ENCODE measurements at places on chromosomes 5 and 9. TPM values are rescaled to one million over a fixed set of nuclear protein-coding genes. Genes with fewer than 3 reads are reported as not detected.
A peak's percentile ranks its signal among the peaks of the same experiment; 100 is the strongest.

DNA sequence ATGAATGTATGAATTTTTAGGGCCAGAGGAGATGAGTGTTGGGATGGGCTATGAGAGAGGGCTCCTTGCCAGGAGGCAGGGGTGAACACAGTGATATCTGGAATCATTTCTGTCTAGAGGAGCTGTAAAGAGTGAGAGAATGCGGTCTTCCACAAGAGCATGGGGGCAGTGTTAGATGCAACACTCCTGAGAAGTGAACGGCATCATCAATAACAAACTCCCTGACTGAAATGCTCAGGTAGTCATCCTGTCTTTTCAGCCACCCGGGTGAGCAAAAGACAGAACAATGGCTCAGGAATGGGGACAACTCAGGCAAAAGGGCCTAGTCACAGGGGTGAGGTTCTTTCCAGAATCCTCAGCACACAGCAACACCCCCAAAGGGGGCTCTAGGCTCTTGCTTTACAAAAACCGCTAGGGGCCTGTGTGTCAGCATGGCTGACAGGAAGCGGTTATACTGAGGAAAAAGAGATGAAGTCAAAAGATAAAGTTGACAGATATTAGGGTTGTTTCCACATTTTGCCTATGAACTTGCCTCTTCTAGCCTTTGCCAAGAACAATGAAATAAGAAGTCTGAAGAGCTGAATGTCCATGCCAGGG is 104.6 kb upstream of the LRRTM2 start:
- no peak for DNase-seq

- DNase-seq, result no peak
Measured at GRCh38 chr5:142239394-142240159, 85.2 kb downstream of the SPRY4 start.

- DNase-seq, result no peak
Measured at GRCh38 chr5:16508730-16509531, 43.3 kb upstream of the ZNF622 start.

DNA sequence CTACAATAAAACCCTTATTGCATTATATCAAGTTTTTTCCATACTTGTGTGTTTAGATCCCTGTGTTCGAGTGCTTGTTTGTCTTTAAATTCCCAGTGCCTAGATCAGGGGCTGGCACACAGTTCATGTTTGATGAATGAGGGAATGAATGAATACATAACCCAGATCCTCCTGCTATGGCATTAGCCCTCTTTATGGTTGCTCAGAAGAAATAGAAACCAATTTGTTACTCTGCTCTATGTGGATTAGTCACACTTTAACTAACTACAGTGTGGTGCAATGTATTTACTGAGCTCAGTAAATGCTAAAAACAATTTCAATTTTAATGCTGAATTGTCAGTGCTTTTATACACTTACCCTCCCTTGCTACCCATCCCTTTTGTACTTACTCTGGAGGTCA is 16.4 kb upstream of the GALNT10 start:
- DNase-seq, result no peak

DNA sequence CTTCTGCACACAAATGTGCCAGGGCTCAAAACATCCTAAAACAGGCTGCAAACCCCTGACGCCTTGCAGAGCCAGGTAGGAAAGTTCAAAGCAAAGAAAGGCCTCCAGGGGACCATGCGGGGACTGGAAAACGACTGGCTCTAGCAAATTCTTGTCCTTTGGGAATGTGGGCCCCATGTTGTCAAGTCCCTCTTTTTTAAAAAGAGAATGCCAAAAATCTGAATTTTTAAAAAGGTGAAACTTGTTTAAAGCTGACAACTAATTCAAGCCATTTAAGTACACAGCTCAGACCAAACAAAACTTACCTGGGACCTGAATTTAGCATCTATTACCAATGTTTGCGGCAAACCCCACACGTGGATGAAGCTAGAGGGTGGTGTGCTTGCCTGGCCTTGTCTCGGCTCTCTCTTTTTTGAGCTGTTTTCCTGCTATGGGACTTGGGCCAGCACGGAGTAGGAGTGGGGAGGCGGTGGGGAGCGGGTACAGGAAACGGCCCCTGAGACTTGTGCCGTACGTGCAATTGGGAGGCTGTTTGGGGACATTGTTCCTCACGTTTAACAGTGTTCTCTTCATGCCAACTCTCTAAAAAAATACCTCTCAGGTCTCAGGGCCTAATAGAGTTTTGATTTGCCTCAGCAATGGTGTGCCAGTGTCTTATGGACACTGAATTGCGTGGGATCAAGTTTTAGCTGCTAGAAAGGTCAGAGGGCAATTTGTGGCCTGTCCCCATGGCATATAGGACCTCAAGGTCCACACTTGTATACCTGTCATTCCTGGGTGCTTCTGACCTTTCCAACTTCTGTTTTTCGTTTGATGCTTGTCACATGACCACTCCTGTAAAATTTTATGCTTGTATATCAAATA is 15.1 kb upstream of the PHF19 start:
- no peak for DNase-seq

GRCh38 chr5:107467137-107467932 is 203.4 kb downstream of the EFNA5 start:
- DNase-seq, result peak; percentile 62

GRCh38 chr9:79692857-79693571 is 121.2 kb downstream of the TLE4 start:
- no peak for DNase-seq

GRCh38 chr5:114658194-114658593 is 296.3 kb downstream of the KCNN2 start:
- no peak for DNase-seq

- DNase-seq, result no peak
Measured at GRCh38 chr9:130372057-130372456, 72.7 kb upstream of the ASS1 start.

DNA sequence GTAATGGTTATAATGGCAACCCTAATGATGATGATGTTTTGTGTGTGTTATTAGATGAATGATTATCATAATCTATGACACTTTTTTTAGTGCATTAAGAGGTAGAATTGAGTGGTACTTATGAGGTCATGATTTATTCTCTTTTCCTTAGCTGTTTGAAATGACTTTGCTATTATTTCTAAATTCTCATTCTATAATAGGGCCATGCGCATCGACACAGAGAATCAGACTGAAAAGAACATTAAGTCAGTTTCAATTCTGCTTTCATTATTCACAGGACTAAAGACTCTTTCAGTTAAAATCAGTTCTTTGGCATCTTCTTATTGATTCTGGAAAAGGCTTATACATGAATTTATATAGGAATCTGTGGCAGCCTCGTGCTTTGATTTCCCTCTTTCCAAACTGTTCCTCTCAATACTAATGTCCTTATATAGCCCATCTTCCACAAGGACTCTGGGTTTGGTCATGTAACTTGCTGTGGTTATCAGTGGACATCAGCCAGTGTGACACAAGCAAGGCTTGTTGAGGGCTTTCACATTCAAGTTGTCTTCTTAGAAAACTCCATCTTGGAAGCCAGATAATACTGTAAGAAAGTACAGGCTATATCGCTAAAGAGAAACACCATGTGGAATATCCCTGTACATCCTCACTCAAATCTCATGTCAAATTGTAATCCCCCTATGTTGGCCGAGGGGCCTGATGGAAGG is 140.3 kb upstream of the CHD1 start:
- DNase-seq, result no peak

GRCh38 chr5:173891308-173892116 is 3.4 kb downstream of the CPEB4 start:
- DNase-seq, result no peak

DNA sequence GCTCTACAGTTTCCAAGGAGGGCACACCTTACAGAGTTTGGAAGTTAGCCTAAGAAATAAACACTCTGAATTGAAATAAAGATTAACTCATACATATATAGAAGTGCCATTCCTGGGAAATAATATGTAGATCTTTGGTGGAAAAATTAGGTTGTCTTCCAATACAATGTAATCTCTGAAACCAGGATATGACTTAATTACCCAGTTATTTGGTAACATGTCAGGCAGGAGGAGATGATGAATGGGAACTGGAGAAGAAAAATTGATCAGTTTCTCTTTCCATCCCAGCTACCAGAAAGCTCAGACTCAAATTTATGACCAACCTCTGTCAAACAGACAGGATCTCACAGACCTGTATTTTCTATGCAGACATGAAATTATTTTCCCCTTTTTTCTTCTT is 215.2 kb upstream of the SNX2 start:
- DNase-seq, result peak; percentile 39

DNA sequence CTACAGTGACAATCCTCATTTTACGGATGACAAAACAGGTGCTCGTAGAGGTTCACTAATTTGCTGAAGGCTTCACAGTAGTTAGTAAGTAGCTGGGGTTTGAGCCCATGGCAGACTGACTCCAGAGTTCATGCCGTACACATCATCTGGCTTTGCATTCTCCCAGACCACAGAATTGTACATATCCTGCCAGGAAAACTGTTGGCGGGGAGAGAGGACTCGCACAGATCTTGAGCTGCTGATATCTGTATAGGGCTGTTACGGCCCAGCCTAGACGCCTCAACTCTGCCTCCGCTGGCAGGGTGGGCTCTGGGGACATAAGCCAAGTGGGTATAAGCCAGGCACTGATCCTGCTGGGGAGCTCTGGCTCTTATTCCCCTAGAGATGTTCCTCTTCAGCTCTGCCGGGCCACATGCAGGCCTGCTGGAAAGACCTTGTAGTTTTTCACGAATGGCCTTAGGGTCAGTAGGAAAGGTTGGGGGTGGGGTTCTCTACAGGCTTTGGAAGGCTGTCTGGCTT is 16.3 kb downstream of the LARP1 start:
- DNase-seq, result no peak

DNA sequence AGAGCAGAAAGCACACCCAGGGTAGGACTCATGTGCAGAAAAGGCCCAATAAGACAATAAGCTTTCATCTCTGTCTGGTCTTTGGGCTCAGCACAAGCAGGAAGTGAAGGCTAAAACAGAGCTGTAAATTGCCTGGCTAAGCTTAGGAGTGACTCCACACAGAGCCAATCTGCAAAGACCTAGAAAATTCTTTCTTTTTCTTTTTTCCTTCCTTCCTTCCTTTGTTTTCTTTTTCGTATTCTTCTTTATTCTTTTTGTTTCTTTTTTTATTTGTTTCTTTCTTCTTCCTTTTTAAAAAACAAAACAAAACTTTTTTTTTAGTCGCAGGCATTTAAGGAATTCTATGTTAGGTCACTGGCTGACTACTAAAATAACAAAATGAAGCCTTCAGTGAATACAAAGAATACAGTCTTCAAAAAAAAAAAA is 12.2 kb downstream of the SLC35A4 start:
- DNase-seq, result no peak

- DNase-seq, result no peak
Measured at GRCh38 chr5:109351988-109352864, 57.5 kb downstream of the PJA2 start.

DNA sequence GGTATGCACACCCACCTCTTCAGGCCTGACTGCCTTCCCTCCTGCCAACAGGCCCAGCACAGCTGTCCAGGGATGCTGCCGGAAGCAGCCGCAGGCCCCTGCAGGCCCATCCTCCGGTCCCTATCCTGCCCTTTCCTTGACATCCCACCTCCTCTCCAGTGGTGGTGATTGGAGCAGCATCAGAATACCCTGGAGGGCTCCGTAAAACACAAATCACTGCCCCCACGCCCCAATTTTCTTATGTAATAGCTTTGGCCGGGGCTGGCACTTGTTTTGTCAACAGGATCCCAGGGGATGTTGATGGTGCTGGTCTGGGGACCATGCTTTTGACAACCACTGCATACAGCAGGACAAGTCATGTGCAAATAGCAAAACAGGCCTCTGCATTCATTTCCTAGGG is 274.5 kb downstream of the GADD45G start:
- no peak for DNase-seq

- no peak for DNase-seq
Measured at GRCh38 chr5:164353155-164353554, 847.7 kb downstream of the MAT2B start.

DNA sequence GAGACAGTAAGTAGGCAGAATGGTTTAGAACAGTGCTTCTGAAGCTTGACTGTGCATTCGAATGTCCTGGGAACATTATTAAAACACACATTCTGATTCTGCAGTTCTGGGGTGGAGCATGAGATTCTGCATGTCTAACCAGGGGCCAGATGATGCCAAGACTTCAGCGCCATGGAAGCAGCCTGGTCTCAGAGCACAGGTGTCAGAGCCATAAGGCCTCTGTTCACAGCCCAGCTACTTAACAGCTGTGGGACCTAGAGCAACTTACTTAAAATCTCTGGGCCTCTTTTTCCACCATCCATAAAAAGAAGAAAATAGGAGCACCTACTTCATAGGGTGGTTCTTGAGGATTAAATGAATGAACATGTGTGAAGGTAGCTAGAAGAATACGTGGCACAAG is 84.0 kb downstream of the GNAQ start:
- no peak for DNase-seq

DNA sequence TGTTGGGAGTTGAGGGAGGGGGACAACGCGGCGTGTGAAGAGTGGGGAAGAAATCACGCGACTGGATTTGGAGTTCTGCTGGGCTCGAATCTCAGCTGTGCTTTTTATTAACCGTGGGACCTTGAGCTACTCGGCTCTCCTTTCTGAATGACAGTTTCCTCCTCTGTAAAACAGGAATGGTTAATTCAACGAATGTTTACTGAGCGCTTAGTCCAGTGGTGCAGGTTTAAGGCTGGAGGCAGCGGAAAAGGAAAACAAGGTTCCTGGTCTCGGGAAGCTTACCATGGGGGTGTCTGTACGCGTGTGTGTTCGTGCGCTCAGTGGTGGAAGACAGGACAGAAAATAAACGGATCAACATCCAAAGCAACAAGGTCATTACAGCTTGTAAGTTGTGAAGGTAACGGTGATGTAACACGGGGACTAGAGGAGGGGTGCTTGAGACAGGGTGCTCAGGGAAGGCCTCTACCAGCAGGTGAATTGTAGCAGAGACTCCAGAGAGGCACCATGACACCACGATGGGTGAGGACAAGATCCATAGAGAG is 277 bp downstream of the EIF4E1B start:
- DNase-seq, result no peak

DNA sequence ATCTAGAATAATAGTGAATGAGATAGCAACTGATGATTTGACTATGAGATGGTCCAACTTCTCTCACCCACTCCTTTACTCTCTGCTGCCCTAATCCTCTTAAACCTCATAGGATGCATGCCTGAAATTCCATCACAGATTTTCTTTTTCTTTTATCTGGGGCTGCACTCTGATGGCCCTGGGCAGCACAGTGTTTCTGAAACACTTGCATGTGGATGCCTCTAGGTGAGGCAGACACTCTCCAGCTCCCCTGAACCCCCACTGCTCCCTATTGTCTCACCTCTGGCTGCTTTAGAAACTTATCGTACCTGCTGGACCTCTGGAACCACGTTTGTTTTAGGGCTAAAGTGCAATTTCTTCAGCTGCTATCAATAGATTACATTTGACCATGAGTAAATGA is 67.5 kb downstream of the HTR4 start:
- DNase-seq, result no peak

Gene MARCOL
- not detected for total RNA-seq

Gene SLC27A6
- not detected for total RNA-seq

Gene CCDC69
- total RNA-seq, result 8.2 TPM

Gene BARHL1
- not detected for total RNA-seq

Gene NUDT12
- 7.6 TPM for total RNA-seq

Gene SHISAL2B
- not detected for total RNA-seq

Gene TNFSF15
- 1.3 TPM for total RNA-seq

Gene ABCA1
- total RNA-seq, result 7.2 TPM

Gene LAMC3
- 0.07 TPM for total RNA-seq

Gene CTXN3
- not detected for total RNA-seq

Gene ADGRD2
- total RNA-seq, result not detected

Gene FAXDC2
- 5.0 TPM for total RNA-seq
